ENCODE measurements at places on chromosomes 1 and 21.
A peak's percentile ranks its signal among the peaks of the same experiment; 100 is the strongest.

DNA sequence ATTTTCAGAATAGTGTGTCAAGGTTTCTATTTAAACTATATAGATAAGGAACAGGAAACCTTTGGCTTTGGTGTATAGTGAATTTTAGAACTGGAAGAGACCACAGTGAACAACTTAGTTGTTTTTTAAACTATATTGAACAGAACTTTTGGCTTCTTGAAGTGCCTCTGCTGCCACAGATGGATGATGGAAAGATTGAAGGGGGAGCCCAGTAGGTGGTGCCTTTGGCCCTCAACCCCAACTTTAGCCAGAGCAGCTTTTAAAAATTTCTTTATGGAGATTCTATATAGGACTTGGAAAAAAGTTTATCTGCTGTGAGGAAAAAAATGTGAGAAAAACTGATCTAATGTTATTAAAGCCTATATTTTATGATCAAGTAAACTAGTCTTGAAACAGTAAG is 50.2 kb downstream of the SWT1 start:
- DNase-seq, result no peak

DNA sequence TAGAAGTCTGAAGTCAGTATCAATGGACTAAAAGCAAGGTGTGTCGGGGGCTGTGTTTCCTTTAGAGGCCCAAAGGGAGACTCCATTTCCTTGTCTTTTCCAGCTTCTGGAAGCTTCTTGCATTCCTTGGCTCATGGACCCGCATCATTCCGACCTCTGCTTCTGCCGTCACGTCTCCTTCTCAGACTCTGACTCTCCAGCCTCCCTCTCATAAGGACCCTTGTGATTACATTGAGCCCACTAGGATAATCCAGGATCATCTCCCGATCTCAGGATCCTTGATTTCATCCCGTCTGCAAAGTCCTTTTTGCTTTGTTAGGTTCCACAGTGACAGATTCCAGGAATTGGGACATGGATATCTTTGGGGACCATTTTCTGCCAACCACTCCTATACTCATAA is 265.8 kb upstream of the CSF3R start:
- DNase-seq, result no peak

DNA sequence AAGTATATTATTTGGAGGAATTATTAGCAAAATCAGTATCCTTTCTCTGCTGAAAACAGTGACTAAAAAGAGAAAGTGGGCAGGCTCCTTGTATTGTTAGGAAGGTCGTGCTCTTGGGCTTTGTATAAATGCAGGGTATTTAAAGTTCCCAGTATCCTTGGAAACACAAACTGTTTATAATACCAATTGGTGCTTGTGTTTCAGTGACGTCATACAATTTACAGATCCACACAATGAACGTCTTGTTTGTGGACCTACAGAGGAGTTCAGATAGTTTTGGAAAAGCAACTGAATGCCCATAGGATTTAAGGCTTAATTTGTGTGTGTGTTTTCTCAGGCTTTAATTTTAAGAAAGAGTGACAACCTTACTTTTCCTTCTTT is 168.2 kb downstream of the RASAL2 start:
- no peak for DNase-seq

- no peak for DNase-seq
Measured at GRCh38 chr1:229284887-229285286, 14.0 kb downstream of the RAB4A start.

- no peak for DNase-seq
Measured at GRCh38 chr1:7384679-7385078, 386.4 kb upstream of the VAMP3 start.

DNA sequence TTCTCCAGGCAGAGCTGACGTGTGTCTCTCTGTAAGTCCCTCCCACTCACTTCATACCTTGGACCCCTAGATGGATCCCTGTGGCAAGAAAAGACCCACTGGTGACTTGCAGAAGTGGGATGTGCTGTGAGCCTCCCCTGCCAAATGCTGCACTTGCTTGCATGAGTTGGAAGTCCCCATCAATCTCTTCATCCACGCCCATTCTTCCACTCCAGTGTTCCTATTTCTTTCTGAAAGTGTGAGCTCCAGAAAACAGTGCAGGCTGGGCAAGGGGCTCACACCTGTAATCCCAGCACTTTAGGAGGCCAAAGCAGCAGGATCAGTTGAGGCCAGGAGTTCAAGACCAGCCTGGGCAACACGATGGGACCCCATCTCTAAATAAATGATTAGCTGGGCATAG is 254.1 kb upstream of the IRF2BP2 start:
- no peak for DNase-seq

DNA sequence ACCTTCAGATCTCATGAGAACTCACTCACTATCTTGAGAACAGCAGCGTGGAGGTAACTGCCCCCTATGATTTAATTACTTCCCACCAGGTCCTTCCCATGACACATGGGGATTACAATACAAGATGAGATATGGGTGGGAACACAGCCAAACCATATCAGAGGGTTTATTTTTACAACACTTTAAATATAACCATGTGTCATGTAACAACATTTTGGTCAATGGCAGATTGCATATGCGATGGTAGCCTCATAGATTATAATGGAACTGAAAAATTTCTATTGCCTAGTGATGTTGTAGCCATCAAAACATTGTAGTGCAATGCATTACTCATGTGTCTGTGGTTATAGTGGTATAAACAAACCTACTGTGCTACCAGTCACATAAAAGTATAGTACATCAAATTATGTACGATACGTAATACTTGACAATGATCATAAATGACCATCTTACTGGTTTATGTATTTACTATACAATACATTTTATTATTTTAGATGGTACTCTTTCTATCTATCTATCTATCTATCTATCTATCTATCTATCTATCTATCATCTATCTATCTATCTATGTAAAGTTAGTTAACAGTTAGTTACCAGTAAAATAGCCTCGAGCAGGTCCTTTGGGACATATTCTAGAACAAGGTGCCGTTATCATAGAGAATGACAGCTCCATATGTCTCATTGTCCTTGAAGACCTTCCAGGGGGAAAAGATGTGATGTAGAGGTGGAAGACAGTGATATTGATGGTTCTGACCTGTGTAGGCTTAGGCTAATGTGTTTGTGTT is 12.6 kb upstream of the S100B start:
- DNase-seq, result no peak

DNA sequence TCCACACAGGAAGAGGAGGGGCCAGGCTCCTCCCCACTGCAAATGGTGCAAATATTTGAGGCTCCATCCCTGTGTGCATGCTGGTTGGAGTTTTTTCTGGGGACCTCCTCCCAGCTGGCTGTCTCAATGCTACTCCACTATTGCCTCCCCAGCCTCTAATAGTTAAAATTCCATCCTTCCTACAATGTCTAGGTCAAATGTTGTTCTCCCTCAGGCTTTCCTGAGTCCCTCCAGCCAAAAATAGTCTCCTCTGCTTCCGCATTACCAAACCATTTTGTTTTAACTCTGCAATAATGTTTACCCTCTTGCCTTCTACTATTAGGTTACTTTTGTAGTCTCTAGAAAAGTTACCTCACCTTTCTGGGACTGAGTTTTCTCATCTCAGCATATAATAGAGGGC is 29.6 kb upstream of the FMO1 start:
- DNase-seq, result no peak

DNA sequence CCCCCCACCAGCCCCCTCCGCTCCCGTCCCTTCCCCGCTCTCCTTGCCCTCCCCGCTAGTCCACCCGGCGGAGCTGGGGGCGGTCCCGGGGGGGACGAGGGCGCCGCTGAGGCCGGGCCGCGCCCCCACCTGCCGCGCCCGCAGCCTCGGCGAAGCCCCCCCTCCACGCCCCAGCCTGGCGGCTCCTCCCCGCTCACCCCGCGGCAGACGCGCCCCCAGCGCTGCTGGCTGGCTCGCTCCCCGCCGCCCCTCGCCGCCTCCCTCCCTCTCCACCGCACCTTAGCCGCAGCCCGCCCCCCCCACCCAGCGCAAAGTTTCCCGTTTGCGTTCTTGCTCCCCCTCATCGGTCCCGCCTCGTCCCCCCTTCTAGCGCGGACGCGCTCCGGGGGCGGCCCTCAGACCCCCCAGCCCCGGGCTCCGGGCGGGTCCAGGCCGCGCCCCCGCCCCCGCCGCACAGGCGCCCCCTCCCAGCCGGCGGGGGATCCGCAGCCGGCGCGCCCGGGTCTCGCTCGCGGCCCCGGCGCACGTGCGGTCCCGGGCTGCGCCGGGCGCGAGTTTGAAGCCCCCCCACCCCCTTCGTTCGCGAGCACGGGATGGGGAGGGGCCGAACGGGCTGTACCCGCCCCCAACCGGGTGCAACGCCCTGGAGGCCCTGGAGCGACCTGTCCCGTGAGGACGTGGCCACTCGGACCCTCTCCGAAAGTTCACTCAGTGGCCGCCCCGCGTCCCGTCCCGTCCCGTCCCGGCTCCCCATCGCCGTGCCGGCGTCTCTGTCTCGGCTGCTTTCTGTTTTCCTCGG is 623 bp downstream of the PTPRF start:
- DNase-seq, result no peak

- no peak for DNase-seq
Measured at GRCh38 chr1:224170748-224171478, 12.1 kb upstream of the DEGS1 start.

DNA sequence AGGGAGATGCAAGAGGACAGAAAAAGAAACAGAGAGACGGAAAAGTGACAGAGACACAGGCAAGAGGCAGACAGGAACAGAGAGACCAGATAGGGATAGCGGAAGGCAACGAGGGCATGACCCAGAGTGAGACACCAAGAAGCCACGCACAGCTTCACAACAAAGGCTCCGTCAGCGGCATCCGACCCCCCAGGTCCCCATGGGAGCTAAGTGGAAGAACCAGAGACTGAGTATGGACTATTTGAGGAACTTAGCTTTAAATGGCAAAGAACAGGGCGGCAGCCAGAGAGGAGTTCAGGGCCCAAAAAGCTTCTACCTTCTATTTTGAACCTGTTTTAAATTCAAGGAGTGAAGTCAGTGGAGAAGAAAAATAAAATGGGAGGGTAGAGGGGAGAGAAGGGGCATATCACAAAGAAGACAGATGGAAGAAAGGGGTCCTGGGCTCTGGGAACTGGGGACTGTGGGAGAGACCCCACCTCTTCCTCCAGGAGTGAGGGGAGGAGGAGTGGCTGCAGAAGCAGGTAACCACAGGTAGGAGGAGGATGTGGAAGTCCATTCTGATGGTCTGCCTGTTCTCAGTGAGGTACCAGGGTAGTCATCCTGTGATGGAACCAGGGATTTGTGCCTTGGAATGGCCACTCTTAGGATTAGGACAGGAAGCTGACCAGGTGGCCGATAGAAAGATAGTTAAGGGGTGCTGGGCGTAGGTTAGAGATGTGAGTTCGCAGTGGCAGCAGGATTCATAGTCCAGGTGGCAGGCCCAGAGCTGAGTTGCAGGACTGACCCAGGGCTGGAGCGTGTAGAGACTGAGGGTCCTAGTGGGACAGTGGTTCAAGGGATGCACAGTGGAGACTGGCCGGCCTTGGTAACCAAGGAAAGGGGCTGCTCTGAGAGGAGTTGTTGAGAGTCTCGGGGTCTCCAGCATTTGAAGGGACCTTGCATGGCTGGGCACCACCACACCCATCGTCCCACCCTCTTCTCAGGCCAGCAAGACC is 37.7 kb downstream of the CSMD2 start:
- DNase-seq, result no peak

- no peak for DNase-seq
Measured at GRCh38 chr1:236951672-236952071, 52.6 kb downstream of the MT1HL1 start.

DNA sequence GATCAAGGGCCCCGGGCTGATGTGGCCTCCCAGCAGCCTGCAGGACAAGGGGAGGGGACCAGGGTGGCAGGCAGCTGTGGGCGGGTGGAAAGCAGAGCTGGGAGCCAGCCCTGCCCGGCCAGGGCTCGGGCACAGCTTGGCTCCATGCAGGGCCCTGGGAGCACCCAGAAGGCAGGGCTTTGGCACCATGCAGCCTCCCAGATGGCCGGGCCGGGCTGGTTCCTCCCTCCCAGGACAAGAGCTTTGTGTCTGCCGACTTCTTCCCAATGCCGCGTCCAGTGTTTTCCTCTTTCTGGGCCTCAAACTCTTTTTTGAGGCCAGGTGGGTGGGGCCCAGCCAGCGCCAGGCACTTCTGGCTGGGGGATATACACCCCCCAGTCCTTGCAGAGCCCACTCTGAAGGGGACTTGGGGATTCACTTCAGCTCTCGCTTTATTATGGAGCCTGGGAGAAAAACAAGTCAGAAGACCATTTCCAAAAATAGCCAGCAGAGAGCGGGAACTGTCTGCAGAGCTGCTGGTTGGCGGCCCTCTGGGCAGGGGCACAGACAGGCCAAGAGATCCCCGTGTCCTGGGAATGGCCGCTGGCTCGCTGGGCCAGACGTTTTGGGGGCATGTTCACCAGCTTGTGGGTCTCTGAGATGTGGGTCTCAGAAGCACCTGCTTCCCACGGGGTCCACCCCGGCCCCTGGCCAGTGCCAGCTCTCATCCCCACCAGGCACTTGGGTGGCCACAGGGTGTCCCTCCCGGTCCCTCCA is 103.8 kb upstream of the ARHGEF16 start:
- DNase-seq, result peak; percentile 51

DNA sequence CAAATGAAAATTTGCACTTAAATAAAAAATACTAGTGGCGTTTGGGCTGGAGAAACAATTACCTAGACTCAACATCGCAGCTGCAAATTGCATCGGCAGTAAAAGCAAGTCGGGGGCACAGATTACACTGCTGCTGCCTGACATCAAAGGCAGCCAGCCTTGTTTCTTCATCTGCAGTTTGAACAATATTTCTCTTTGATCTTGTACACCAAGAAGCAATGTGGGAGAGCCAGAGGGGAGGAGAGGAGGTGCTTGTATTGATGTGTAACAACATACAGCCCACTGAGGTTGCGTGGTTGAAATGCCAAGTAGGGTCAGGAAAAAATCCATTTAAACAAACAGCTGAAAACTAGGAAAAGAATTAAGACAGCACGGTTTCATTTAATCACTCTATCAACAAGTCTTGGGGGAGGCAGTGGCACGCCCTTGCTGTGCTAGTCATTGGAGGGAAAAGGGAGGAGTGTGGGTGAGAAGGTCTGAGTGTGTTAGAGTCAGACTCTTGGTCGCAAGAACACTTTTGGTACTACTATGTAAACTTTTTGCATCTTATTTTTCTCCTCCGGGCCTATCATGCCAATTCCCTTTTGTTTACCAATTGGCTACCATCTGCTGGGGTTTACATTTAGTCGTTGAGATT is 456.5 kb downstream of the OMA1 start:
- DNase-seq, result no peak

DNA sequence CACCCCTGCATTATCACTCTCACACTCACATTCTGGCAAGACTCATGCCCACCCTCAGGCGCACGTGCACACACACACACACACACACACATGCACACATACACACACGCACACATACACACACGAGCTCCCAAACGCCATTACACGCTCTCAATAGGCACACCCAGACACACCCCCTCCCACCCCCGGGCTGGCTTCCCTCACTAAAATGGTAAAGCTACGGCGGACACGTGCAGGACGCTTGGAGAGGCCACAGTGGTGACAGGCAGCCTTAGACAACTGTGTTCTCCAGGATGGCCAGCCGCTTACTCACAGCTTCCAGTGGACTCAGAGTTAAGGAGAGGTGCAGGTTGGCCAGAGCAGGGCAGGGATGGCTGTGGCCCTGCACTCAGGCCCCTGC is 10.1 kb downstream of the MATN1 start:
- DNase-seq, result no peak

- DNase-seq, result no peak
Measured at GRCh38 chr1:158951956-158952355, 20.6 kb downstream of the PYHIN1 start.
